Hematopoietic multipotent progenitor cell treated with erythropoietin and hydrocortisone succinate and interleukin-3 and kit ligand, for 15 days (in vitro differentiated cells): ENCODE measurements at places on chromosomes 11 and 22.
A peak's percentile ranks its signal among the peaks of the same experiment; 100 is the strongest.

DNA sequence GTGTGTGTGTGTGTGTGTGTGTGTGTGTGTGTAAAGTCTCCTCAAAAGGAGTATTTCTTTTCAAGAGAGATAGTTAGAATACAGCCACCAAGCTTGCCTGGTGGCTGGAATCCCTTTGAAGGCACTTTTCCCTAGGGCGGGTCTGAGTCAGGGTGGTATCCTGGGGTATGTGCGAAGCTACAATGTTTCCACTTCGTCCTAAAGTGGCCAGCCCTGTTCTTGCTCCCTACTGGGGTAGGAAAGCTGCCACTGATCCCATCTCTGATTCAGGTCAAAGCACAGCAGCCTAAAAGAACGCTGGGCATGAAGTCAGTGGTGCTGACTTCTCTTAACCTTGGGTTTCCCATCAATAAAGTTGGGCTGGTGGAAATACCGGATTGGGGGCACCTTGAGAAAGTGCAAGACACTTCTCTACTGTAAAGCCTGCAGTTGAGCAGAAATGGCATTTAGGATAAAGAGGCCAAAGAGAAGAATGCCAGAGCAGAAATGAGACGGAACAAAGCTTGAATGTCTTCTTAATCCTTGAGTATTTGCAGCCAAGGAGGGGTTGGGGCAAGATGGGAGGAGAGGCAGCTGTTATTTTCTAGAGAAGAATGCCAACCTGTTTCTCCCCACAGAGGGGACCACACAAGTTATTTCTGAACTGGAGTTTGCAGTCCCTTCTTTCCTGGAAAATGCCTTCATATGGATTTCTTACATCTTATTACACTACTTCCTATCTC lies 35.3 kb downstream of the ZNRF3 start:
- no peak for DNase-seq

GRCh38 chr11:83523676-83524075 lies 237.5 kb upstream of the CCDC90B start:
- DNase-seq = no peak

GRCh38 chr22:33088418-33088817 lies 30.2 kb upstream of the SYN3 start:
- DNase-seq = no peak

DNA sequence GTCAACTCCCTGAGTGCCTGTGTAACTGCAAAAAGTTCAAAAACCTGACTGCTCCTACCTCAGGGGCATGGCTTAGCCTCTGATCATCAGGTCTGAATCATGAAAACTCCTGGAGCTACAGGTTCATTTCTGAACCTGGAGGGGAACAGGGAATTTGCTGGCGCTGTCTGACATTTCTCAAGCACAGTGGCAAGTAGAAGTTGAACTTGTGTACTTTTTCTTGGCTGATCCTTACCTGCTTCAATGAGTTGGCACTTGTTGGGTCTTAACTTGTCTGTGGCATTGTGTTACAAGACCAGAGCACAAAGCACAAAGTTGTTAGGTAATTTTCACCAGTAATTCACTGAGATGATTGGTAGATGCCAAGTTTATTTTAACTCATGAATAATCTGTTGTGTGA lies 3.3 kb downstream of the TMEM109 start:
- DNase-seq = no peak

DNA sequence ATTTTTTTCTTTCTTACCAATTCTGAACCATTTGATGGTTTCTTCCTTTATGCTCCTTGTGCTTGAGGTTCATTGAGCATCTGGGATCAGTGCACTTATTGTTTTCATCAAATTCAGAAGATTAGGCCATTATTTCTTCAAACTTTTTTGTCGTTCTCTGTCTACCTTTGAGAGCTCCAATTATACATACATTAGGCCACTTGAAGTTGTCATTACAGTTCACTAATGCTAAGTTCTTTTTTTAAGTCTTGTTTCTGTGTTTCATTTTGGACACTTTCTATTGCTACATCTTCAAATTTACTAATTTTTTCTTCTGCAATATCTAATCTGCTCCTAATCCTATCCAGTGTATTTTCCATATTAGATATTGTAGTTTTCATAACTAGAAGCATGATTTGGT lies 40.8 kb downstream of the CDPF1 start:
- DNase-seq = no peak

GRCh38 chr11:70713988-70714665 lies 315.8 kb downstream of the CTTN start:
- no peak for DNase-seq

DNA sequence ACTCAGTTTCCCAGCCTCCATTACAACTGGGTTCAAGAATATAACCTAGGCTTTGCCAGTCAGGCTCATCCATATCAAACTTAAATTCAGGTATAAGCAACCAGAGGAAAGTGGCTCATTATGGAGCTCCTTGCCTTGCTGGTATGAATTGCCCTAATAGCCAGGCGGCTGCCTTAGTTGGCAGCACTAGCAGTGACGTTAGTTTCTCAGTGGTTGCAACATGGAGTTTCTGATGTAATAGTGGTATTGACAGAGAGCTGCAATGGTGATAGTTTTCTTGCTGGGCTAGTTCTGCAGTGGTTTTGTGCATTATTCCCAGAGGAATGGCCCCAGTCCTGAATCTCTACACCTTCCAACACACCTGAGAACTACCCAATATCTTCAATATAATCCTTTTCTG lies 3.8 kb upstream of the TMEM123 start:
- no peak for DNase-seq

DNA sequence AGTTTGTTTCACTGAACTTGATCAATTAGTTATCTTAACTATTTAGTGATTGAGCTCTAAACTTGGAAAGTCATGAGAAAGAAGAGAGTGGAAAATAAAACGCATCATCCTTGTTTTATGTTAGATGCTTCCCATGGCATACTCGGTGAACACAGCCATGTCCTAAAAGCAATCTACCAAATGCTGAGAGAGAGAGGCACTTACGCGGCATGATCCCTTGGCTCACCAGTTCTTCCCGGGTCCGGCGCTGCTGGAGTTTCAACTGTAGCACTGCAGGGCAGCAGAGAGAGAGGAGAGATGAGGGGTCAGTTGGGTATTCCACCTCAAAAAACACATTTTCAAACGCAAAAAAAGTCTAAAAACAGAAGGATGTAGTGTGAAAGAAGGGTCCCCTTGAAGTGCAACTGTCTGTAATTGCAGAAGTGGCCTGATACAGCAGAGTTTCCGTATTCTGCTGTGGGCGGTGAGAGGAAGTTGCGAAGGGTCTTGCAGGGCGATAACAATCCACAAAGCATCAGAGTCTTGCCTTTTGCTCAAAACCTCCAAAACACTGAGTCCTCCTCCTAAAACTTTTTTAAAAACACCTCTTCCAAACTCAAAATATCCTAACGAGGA lies 92.7 kb downstream of the SGSM3 start:
- DNase-seq = peak; percentile 10

- DNase-seq = no peak
Measured at GRCh38 chr11:9859554-9860305, 195.9 kb downstream of the SWAP70 start.

DNA sequence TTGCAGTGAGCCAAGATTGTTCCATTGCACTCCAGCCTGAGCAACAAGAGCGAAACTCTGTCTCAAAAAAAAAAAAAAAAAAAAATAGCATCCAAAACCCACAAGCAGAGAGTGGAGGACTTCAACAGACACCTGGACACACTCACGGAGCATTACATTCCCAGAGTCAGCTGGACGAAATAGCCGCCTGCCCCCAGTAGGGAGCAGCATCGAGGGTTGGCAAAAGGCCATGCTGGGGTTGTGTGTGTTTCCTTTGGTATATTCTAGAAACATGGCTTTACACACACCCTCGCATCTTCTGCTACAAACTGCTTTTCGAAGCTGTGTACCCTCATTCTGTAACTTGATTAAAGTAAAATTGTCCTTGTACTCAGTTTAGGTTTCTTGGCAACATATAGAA lies 5.3 kb downstream of the ADA2 start:
- DNase-seq = peak; percentile 7

GRCh38 chr11:75077316-75077715 lies 19.4 kb downstream of the OR2AT4 start:
- DNase-seq = no peak

DNA sequence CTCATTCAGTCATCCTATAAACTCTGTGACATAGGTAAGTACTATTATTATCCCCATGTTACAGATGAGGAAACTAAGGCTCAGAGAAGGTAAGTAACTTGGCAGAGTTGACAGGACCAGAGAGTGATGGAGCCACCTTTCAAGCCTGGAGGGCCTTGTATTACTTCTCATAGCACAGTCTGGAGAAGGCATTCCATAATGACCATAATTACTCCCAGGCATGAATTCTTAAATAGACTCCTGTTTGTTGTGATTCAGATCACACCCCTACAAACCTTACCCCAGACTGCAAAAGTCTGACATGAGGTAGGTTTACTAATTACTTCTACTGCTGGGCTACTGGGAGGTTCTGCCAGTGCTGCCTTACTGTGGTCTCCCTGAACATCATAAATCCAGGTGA lies 77.0 kb downstream of the CD44 start:
- DNase-seq = no peak

DNA sequence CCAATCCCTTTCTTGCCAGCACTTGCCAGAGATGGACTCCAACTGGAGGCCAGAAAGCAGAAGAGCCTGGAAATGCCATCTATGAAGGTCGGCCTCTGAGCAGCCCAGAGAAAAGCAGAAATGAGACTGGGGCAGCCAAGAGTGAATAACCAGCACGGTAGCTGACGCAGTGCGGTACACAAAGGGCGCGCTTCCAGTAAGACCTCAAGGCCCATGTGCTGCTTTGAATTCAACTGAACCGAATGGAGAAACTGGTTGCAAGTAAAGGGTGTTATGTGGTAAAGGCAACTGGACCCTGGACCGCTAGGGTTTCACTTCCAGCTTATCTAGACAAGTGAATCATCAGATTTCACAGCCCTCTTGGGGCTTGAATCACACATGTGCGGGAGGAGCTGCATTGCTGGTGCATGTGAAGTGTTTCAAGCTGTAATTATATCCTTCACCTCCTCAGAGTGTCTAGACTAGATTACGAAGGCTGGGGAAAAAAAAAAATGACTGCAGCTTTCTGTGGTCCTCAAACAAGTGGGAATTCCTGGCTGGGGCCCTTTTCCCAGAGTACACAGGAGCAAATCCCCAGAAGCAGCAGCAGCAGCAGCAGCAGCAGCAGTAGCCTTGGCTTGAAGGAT lies 128.9 kb downstream of the CCDC34 start:
- no peak for DNase-seq

- no peak for DNase-seq
Measured at GRCh38 chr11:34331329-34331728, 26.5 kb downstream of the ABTB2 start.

DNA sequence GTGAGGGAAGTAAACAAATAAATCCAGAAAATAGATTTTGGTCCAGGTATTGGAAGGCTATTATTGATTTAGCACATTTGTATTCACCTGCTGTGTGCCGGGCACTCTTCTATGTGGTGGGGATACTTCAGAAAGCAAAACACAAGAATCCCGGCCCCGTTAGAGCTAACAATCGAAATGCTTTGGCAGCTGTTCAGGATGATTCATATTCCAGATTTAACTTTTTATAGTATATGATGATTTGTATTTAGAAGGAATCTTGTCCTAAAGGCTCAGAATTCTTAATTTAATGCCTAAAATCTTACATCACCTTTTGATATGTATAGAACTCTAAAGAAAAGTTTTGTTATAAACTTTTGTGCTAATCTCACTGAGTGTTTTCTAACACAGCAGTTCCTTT lies 28.0 kb downstream of the ZC3H12C start:
- no peak for DNase-seq

- DNase-seq = no peak
Measured at GRCh38 chr11:131924457-131925201, 554.2 kb downstream of the NTM start.

- no peak for DNase-seq
Measured at GRCh38 chr22:40757071-40757470, 62.1 kb downstream of the SLC25A17 start.

GRCh38 chr22:43226377-43227238 lies 39.7 kb upstream of the TTLL12 start:
- no peak for DNase-seq

DNA sequence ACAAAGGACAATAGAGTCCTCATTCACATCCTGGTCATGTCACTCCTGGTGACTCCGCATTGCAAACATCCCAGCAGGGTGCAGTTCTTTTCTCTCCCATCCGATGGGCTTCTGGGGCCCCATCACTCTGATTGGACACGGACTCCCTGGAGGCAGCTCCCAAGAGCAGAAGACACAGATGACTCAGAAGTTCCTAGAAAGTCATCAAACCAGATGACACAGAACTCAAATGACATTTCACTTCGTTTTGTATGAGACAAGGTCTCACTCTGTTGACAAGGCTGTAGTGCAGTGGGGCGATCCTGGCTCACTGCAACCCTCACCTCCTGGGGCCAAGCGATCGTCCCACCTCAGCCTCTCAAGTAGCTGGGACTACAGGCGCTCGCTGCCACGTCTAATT lies 33.2 kb downstream of the ZNF195 start:
- DNase-seq = no peak

DNA sequence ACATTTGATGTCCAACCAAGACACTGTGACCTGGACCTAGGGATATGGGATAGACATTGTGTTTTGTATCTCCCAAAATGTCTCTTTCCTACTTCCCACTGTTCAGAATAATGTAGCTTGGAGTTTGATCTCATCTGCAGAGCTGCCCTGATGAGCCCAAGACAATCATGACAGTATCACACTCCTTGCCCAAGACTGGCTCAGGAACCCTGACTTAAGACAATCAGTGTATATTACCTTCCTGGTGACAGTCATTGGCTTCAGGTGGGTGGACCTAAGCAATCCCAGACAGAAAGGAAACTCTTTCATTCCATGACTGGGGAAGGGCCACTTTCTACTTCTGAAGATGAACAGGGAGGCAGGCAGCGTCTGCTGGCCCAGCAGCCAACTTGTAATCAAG lies 14.3 kb upstream of the RTN4RL2 start:
- DNase-seq = no peak

DNA sequence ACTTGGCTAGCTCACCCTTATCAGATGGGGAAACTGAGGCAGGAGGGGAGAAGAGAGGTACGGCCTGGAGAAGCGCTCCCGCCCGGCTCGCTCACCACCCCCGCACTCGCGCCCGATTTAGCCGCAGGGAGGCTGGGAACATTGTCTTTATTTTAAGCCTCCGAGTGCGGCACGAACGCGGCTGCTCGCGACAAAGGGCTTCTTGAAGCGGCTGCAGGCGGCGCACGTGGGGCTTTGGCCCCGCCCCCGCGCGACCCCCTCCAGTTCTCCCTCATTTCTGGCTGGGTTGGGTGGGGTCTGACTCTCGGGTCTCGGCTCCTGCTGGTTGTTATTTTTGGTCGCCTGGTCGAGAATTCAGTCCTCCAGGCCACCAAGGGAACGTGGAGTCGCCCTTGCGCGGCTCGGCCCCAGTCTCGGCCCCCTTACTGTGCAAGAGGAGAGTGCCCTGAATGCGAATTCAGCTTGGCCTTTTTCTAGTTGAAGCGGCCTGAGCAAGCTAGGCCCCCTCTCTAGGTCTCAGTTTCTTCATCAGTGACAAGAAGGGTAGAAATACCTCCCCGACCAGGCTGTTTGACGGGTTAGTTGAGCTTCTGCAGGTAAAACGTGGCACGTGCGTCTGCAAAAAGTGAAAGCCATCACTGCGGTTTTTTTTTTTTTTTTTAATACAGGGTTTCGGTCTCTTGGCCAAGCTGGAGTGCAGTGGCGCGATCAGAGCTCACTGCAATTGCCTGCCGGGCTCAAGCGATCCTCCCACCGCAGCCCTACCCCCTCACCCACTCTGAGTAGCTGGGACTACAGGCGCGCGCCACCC lies 2.6 kb upstream of the CHRM1 start:
- DNase-seq = no peak
